ENCODE measurements at places on chromosomes 5 and 9. TPM values are rescaled to one million over a fixed set of nuclear protein-coding genes. Genes with fewer than 3 reads are reported as not detected.
A peak's percentile ranks its signal among the peaks of the same experiment; 100 is the strongest.

DNA sequence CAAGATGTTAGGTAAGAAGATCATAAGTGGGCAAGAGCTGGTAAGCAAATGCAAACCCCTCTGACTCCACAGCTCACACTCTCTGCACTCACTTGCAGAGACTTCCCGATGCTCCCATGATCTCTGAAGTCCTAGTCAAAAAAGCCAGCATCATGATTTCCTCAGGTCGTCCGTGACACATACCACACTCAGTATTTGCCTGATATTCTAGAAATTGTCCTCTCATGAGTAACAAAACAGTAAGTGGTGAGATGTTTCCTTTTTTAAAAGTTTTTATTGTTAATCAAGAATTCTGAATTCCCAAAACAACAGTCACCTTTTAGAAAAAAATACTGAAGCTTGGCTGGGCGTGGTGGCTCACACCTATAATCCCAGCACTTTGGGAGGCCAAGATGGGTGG, 194.6 kb downstream of the DENND1A start:
- no peak for DNase-seq
- no peaks in the 10 kb centered on the region for H3K27me3 ChIP-seq
- H3K36me3 ChIP-seq = no peaks in the 10 kb centered on the region
- H3K4me1 ChIP-seq = no peaks in the 10 kb centered on the region

Gene ADGRV1
- 0.71 TPM for total RNA-seq

DNA sequence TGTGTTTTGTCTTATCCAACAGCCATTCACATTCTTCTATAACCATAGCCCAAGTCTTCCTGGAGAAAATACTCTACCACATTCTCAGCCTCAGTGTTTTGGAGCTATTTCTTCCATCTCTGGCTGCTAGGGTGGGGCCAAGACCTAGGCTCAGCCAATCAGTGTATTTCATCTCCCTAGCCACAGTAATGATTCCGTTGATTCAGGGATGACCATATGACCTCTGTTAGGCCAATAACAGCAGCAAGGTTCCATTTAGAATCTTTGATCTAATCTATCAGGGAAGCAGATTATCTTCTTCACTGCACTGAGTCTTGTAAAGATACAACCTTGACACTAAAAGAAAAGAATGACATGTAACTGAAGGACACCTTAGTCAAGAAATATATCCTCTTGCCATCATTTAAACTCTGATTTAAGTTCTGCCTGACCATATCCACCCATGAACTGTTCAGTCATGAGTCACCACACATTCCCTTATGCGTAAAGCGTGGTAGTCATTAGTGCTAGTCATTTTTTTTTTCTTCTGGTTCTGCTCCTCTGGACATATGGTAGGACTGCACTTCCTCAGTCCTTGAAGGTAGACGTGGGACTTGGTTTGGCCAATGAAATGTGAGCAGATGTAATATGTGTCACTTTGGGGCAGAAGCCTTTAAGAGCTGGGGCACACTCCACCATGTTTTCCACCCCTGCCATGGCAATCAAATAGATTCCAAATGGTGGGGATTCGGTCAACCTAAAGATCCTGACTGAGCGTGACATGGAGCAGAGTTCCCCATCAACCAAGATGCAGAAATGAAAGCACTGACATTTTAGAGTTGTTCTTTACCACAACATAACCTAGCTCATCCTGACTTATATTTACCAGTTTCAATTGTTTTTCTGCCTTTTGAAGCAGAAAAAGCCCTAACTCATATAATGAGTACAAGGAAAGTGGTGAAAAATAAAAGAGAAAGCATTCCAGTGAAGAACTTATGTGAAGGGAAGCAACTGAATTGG, 12.7 kb upstream of the PRELID2 start:
- no peaks in the 10 kb centered on the region for H3K4me1 ChIP-seq
- H3K4me3 ChIP-seq = no peak overlapping the region
- H3K27ac ChIP-seq = no peak overlapping the region
- no peaks in the 10 kb centered on the region for H3K36me3 ChIP-seq
- DNase-seq = no peak
- H3K27me3 ChIP-seq = no peaks in the 10 kb centered on the region

Gene GABRA1
- not detected for total RNA-seq

DNA sequence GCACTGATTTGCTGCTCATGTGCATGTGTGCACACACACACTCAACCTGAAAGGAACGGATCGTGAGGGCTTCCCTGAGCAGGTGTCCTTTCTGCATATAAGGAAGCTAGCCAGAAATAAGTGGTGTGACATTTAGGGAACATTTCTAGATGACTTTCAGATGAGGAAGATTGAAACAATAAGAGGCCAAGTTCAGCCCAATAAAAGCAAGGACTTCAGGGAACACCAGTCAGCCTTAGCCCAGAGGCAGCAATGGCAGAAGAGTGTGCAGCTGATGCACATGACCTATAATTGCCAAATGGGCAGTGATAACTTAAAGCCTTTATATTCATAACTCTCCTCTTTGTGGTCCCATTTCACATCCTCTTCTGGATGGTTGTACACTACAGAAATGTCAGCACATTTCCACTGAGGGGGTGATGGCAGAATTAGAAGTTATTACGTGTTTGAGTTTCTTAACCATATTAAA, 255.5 kb downstream of the TRIM32 start:
- H3K4me3 ChIP-seq = no peak overlapping the region
- no peaks in the 10 kb centered on the region for H3K27me3 ChIP-seq
- no peak overlapping the region for H3K27ac ChIP-seq
- H3K36me3 ChIP-seq = no peaks in the 10 kb centered on the region

GRCh38 chr5:66741394-66741793, 145.2 kb downstream of the MAST4 start:
- H3K36me3 ChIP-seq = no peaks in the 10 kb centered on the region
- no peak for DNase-seq
- H3K27ac ChIP-seq = no peak overlapping the region
- H3K27me3 ChIP-seq = no peaks in the 10 kb centered on the region

Gene LRRC26
- total RNA-seq = not detected

Gene NPM1
- total RNA-seq = 554 TPM

DNA sequence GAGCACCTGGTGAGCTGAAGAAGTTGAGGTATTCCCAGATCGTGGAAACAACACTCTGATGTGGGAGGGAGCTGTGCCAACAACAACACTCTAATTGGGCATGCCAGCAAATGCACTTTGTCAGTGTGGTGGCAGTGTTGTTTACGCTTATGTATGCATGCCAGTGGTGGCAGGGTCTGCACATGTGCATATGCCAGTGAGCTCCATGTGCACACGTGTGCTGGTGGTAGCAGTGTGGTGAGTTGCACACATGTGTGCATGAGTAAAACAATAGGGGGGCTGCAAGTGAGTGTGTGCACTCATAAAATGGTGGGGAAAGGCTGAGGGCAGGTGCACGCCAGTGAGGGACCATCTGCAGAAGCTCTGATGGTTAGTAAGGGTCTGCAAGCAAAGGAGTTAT, 134.2 kb downstream of the DMRTA1 start:
- H3K27ac ChIP-seq = no peak overlapping the region
- no peaks in the 10 kb centered on the region for H3K27me3 ChIP-seq

DNA sequence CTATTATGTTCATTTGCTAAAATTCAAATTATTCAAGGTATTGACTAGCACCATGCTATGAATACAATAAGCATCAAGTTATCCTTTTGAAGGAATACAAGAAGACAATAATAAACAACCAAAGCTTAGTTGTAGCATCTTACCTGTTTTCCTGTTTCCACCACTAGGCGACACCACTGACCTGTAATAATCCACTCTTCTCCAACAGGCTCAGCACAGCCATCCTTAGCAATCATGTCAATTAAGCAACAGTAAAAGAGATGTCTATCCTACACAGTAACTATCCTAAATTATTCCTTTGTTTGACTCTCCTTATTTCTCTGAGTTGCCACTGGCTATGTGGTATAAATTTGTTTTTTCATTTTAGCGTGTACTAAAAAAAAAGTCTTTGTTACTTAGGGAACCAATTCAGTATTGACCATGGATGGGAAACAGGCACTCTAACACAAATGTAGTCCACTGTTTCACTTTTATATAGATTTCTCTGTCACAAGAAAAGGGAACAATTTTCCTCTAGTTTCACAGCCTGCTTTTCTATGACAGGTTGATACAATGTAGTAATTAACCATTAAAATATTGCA, 46.2 kb downstream of the PCA3 start:
- no peaks in the 10 kb centered on the region for H3K27me3 ChIP-seq
- H3K27ac ChIP-seq = no peak overlapping the region
- no peak overlapping the region for H3K4me3 ChIP-seq

DNA sequence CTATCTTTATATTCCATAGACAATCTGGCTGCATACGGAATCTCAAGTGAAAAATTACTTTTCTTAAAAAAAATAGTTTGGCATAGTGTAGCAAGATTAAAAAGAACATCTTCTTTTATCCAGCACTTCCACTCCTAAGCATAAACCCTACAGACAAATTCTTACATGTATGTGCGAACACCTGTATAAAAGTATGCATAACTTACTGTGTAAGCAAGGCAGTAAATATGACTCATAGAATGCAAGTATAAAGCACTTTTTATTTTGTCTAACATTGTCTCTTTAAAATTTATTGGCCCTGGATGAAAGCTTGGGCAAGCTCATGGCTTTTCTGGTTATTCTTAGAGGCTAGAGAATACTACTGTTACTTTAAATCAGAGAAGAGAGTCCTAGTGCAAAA, 86.4 kb downstream of the MSX2 start:
- no peak for DNase-seq
- H3K4me1 ChIP-seq = no peaks in the 10 kb centered on the region
- no peaks in the 10 kb centered on the region for H3K27me3 ChIP-seq
- no peak overlapping the region for H3K27ac ChIP-seq
- H3K36me3 ChIP-seq = no peaks in the 10 kb centered on the region
- no peak overlapping the region for H3K4me3 ChIP-seq

GRCh38 chr5:5978501-5979376, 399.6 kb downstream of the MED10 start:
- no peaks in the 10 kb centered on the region for H3K36me3 ChIP-seq
- no peak overlapping the region for H3K27ac ChIP-seq
- no peak overlapping the region for H3K4me3 ChIP-seq
- H3K4me1 ChIP-seq = no peaks in the 10 kb centered on the region
- DNase-seq = no peak
- H3K27me3 ChIP-seq = no peaks in the 10 kb centered on the region

DNA sequence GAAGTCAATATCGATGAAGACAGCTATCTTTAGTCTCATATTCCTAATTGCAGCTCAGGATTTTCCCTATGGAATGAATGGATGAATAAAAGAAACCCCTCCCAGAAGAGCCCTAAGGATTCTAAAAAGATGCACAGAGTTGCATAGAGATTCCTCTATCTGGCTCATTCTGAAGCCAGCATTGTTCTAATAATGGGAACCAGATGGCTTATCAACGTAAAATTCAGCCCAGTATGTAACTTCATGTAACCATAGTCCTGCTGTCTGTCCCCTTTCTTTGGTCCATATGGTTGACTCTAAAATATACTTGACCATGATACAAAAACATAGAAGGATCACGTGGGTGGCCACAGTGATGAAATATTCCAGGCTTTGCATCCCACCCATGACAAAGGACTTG, 508.6 kb downstream of the RASEF start:
- H3K4me1 ChIP-seq = no peaks in the 10 kb centered on the region
- H3K4me3 ChIP-seq = no peak overlapping the region
- DNase-seq = no peak
- no peak overlapping the region for H3K27ac ChIP-seq

- no peaks in the 10 kb centered on the region for H3K27me3 ChIP-seq
- no peaks in the 10 kb centered on the region for H3K36me3 ChIP-seq
Measured at GRCh38 chr5:39264528-39264927, 45.2 kb upstream of the FYB1 start.

Gene PTPN3
- total RNA-seq = not detected

Gene POU5F2
- total RNA-seq = 6.3 TPM

DNA sequence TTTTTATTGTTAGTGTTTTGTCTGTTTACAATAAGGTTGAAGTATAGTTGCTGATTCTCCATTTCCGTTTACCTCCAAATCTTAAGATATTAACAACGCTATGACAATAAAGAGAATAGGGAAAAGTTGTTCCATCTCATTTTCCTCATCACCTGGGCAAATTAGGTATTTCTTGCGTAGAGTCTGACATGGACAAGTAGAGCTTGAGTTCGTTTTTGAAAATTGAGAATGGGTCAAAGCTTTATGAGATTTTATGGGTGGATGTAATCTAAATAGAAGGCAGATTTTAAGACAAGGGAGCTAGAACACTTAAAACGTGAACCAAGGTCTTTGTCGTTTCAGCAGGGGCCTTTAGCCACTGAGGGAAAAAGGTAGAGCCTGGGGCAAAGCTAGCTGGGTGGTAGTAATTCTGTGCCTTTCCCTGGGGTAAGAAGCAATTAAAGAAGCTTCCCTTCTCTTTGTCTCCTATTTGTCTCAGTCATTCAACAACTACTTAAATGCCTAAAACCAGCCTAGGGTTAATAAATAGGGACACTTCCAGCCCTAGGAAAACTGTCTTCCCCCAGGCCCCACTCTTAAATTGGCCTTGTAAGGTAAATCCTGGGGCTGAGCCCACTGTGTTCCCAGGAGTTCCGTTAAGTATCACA, 551 bp upstream of the CAAP1 start:
- no peaks in the 10 kb centered on the region for H3K36me3 ChIP-seq
- DNase-seq = no peak
- peak overlapping the region; percentile 95 for H3K4me3 ChIP-seq
- no peaks in the 10 kb centered on the region for H3K27me3 ChIP-seq
- H3K4me1 ChIP-seq = peaks cover 14% of the 10 kb centered on the region

GRCh38 chr9:122213589-122214413, 15.0 kb downstream of the LHX6 start:
- no peaks in the 10 kb centered on the region for H3K36me3 ChIP-seq
- no peak overlapping the region for H3K27ac ChIP-seq
- peaks cover 15% of the 10 kb centered on the region for H3K4me1 ChIP-seq
- DNase-seq = peak; percentile 65
- H3K27me3 ChIP-seq = peaks cover 23% of the 10 kb centered on the region

GRCh38 chr5:20683241-20683940, 695.4 kb upstream of the CDH18 start:
- H3K4me3 ChIP-seq = no peak overlapping the region
- H3K36me3 ChIP-seq = no peaks in the 10 kb centered on the region
- H3K27ac ChIP-seq = no peak overlapping the region
- DNase-seq = no peak
- no peaks in the 10 kb centered on the region for H3K27me3 ChIP-seq
- H3K4me1 ChIP-seq = no peaks in the 10 kb centered on the region

Gene CNTNAP3B
- total RNA-seq = not detected

GRCh38 chr5:124309241-124309980, 437.0 kb downstream of the ZNF608 start:
- DNase-seq = no peak
- H3K4me3 ChIP-seq = no peak overlapping the region
- no peak overlapping the region for H3K27ac ChIP-seq
- H3K27me3 ChIP-seq = no peaks in the 10 kb centered on the region
- H3K36me3 ChIP-seq = no peaks in the 10 kb centered on the region
- no peaks in the 10 kb centered on the region for H3K4me1 ChIP-seq
